Naive thymus-derived CD8-positive, alpha-beta T cell (primary cell): ENCODE measurements at places on chromosomes 13 and 19. TPM values are rescaled to one million over a fixed set of nuclear protein-coding genes. Genes with fewer than 3 reads are reported as not detected.

GRCh38 chr19:29561601-29562000 lies 35.8 kb downstream of the VSTM2B start:
- DNase-seq = no peak
- peaks cover 2% of the 10 kb centered on the region for H3K4me1 ChIP-seq
- peaks cover 9% of the 10 kb centered on the region for H3K36me3 ChIP-seq
- peaks cover 49% of the 10 kb centered on the region for H3K27me3 ChIP-seq
- H3K27ac ChIP-seq = no peak overlapping the region

GRCh38 chr13:59178344-59178743 lies 985.4 kb downstream of the DIAPH3 start:
- H3K4me1 ChIP-seq = no peaks in the 10 kb centered on the region
- no peak overlapping the region for H3K27ac ChIP-seq
- peaks cover 9% of the 10 kb centered on the region for H3K27me3 ChIP-seq
- DNase-seq = no peak

GRCh38 chr19:51148580-51148979 lies 6.5 kb downstream of the SIGLEC7 start:
- DNase-seq = no peak
- H3K36me3 ChIP-seq = no peaks in the 10 kb centered on the region
- no peak overlapping the region for H3K4me3 ChIP-seq
- H3K27ac ChIP-seq = peak overlapping the region; percentile 5

DNA sequence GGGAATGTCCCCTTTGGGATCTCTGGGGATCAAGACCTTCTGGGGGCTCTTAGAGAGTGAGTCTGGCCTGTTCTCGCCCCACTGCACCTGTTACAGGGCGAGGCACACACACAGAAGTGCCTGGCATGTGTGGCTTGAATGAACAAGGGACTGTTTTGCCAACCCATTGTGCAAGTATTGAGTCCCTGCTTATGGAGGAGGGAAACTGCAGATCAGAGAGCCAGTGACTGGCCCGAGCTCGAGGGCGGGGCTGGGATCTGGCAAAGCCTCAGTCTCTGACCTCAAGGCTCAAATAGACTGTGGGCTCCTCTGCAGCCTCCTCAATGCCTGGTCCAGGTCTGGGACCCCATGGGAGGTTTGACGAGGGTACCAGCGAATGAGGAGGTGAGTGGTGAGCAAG lies 5.5 kb downstream of the RAVER1 start:
- DNase-seq = no peak
- no peak overlapping the region for H3K4me3 ChIP-seq
- H3K27ac ChIP-seq = no peak overlapping the region
- H3K36me3 ChIP-seq = peaks cover 66% of the 10 kb centered on the region
- H3K4me1 ChIP-seq = peaks cover 3% of the 10 kb centered on the region

- no peaks in the 10 kb centered on the region for H3K36me3 ChIP-seq
- H3K4me3 ChIP-seq = no peak overlapping the region
- H3K27me3 ChIP-seq = no peaks in the 10 kb centered on the region
Observed at GRCh38 chr19:17633700-17634099, 54.5 kb downstream of the UNC13A start.

DNA sequence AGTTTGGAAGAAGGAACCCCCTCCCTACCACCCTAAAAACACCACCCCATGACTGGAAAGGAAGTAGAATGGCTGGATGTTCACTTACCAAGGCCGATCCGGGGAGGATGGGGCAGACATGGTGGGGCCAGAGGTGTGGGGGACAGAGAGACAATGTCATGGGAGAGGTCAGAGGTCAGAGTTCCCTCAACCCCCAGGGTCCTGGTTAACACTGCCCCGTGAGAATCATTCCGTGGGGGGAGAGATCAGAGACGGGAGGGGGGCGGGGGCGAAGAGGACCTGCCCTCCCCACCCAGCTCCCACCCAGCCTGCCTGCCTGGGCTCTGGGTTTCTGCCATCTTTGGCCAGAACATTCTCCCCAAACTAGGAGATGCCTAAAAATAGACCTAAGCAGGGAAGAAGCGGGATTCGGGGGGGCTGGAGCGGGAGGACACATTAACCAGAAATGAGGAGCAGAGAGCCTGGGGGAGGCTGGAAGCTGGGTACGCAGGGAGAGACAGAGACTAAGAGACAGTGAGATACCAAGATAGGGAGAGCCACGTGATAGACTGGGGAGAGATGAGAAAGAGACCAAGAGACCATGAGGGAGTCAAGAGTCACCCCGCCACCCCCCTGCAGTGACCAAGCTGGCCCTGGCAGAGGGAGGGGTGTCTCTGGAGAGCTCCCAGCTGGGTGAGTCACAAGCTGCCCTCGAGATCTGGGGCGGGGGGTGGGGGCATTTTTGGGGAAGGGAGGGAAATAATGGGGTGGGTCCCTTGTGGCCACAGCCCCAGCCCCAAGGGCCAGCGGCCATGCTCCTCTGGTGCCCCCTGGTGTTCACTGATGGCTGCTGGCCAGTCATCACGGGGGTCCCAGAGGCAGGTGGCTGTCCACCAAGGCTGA lies 6.1 kb upstream of the KANK2 start:
- no peak overlapping the region for H3K4me3 ChIP-seq
- no peaks in the 10 kb centered on the region for H3K36me3 ChIP-seq
- DNase-seq = no peak
- no peaks in the 10 kb centered on the region for H3K4me1 ChIP-seq
- H3K27ac ChIP-seq = no peak overlapping the region
- peaks cover 31% of the 10 kb centered on the region for H3K27me3 ChIP-seq

DNA sequence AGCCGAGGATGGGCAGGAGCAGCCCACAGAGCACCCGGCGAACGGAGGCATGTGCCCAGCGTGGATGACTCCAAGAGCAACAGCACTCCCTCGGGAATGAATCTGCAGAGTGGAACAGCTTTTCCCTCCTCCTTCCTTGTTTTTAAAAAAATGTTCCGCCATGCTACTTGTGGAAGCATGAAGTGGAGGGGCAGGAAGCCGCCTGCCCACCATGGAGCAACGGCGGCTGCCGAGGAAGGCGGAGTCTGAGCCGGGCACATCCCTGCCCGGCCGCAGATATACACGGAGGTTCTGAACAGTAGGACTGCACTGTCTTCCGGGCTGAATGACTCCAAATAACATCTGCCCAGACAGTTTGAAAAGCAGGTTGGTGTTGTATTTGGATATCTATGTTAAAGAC lies 65.2 kb downstream of the SOX1 start:
- no peak overlapping the region for H3K27ac ChIP-seq
- peaks cover 1% of the 10 kb centered on the region for H3K4me1 ChIP-seq
- no peaks in the 10 kb centered on the region for H3K36me3 ChIP-seq
- no peak overlapping the region for H3K4me3 ChIP-seq
- peaks cover 10% of the 10 kb centered on the region for H3K27me3 ChIP-seq
- no peak for DNase-seq

DNA sequence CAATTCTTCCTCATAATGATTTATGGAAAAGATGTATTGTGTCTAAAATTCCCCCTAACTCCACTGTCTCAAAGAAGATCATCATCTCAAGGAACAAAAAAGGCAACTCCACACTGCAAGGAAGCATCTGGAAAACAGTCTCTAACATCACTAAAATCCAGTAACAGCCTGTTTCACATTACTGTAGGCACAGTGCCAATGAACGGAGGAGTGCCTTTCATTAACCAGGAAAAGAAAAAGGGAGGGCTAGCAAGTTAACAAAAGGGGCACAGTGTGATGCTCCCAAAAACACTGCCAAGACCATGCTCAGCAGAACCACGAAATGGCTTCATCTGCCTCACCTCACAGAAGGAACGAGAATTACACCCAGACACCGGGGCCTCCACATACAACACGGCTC lies 8.5 kb downstream of the TMTC4 start:
- no peak for DNase-seq
- no peak overlapping the region for H3K4me3 ChIP-seq
- H3K4me1 ChIP-seq = peaks cover 3% of the 10 kb centered on the region
- H3K27ac ChIP-seq = no peak overlapping the region
- no peaks in the 10 kb centered on the region for H3K27me3 ChIP-seq
- peaks cover 91% of the 10 kb centered on the region for H3K36me3 ChIP-seq

GRCh38 chr19:6610934-6611852 lies 20.2 kb upstream of the CD70 start:
- no peak overlapping the region for H3K4me3 ChIP-seq
- no peaks in the 10 kb centered on the region for H3K4me1 ChIP-seq
- no peak overlapping the region for H3K27ac ChIP-seq
- no peak for DNase-seq
- H3K36me3 ChIP-seq = no peaks in the 10 kb centered on the region

DNA sequence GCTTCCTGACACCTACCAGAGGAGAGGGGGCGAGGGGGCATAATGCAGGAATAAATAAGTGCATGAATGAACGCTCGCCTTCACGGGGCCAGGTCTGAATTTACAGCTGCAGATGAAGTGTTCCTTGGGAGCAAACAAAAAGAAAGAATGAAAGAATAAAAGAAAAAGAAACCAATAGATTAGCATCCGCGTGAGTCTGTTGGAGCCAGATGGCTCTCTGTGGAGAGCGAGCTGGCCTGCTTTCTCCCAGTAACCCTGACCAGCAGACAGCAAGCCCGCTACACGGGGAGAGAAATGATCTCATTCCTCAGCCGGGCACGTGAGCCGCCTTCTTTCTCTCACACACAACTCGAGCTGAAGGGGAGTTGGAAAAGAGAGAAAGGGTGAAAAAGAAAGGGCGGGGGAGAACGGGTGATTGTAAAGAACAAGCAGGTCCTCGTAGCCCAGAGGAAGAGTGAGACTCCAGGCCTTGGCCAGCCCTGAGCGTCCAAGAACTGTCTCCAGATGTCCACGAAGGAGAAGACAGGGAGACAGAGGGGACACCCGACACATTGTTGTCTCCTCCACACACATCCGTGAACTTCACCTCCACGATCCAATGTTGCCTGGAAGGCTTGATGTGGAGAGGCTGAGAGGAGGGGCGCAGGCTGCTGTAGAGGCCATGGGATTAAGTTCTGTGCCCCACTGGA lies 81.4 kb downstream of the RNASEH2B start:
- H3K4me1 ChIP-seq = peaks cover 34% of the 10 kb centered on the region
- DNase-seq = no peak
- peaks cover 3% of the 10 kb centered on the region for H3K36me3 ChIP-seq
- peak overlapping the region; percentile 93 for H3K27ac ChIP-seq
- H3K27me3 ChIP-seq = no peaks in the 10 kb centered on the region
- H3K4me3 ChIP-seq = no peak overlapping the region

- no peaks in the 10 kb centered on the region for H3K4me1 ChIP-seq
- DNase-seq = no peak
- H3K27ac ChIP-seq = no peak overlapping the region
- H3K36me3 ChIP-seq = peaks cover 2% of the 10 kb centered on the region
Observed at GRCh38 chr13:76830805-76831204, 55.4 kb downstream of the KCTD12 start.

DNA sequence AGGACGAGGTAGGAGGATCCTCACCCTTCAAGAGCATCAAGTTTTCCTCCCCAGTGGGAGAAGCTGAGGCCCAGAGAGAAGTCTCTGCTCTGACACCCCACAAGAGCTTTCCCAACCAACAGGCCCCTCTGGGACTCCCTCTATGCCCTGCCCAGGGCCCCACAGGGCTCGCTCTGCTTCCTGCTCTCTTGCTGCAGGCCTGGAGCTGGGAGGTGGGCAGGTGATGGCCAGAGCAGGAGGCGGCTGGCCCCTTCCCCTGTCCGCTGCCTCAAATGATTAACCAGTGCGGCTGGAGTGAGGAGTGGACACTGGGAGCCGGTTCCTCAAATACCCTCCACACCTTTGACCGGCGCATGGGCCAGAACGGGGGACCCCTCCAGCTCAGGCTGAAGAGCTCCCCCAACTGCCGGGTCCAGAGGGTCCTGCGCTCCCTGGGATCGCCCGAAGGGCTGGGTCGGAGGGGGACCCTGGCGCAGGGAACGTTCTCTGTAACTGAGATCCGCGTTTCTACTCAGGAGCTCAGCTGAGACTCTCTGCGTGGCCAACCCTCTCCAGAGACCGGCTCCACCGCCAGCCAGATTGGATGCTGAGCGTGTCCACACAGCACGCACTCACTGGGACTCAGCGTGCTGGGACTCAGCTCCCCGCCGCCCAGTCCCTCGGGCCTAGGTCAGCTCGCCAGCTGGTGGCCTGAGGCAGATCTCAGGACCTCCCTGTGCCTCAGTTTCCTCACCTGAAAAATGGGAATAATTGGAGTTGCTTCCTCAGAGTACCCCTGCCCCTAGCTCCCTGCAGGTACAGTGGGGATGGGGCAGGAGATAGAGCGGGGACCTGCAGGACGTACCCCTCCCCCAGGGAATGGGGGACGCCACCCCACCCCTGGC lies 6.7 kb upstream of the ONECUT3 start:
- H3K27ac ChIP-seq = no peak overlapping the region
- H3K27me3 ChIP-seq = peaks cover 17% of the 10 kb centered on the region

DNA sequence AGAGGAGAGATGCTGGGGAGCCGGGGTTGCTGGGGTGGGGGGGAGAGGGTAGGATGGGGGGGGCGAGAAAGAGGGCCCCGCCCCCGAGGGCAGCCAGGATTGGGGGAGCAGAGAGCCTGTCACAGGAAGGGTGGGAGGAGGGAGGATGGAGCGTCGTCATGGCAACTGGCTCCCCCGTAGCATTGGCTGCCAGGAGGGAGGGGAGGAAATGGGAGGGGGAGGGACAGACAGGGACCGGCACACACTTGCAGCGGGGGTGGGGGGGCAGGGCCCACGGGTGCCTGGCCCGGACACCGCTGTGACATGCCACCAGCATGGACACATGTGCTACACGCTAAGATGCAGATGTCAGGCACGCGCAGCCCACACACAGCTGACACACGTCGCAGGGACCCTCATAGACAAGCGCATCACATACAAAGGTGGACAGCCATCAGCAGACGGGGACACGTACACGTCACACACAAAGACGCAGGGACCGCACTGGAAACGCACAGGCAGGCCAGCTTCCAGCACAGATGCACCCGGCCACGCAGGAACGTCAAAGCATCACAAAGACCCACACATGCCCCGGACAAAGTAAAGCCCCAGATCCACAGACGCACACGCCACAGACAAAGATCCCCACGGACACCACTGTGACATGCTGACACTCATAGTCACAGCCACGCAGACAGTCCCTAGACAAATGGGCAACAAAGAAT lies at the start of gene LMTK3:
LMTK3 (minus strand) TSS at position 36 of the 704 bp plus-strand sequence. CDS start 259 bp downstream, outside the sequence.
- peak; percentile 90 for DNase-seq
- peak within 1 kb of the TSS; percentile 87 for H3K4me3 ChIP-seq
- H3K36me3 ChIP-seq = peaks cover 12% of the 10 kb centered on the region
- peaks cover 10% of the 10 kb centered on the region for H3K4me1 ChIP-seq
- H3K27me3 ChIP-seq = no peaks in the 10 kb centered on the region
- peak within 1 kb of the TSS; percentile 89 for H3K27ac ChIP-seq

Gene MEIS3
- not detected for total RNA-seq

Gene OR7D4
- total RNA-seq = not detected

Gene ADGRE1
- 2.8 TPM for total RNA-seq

Gene FCER2
- total RNA-seq = 2.3 TPM

Gene CBARP
- total RNA-seq = not detected

Gene TEX26
- not detected for total RNA-seq

Gene ZNF829
- total RNA-seq = 10.4 TPM
